ENCODE measurements at places on chromosomes 6 and 20. TPM values are rescaled to one million over a fixed set of nuclear protein-coding genes. Genes with fewer than 3 reads are reported as not detected.

DNA sequence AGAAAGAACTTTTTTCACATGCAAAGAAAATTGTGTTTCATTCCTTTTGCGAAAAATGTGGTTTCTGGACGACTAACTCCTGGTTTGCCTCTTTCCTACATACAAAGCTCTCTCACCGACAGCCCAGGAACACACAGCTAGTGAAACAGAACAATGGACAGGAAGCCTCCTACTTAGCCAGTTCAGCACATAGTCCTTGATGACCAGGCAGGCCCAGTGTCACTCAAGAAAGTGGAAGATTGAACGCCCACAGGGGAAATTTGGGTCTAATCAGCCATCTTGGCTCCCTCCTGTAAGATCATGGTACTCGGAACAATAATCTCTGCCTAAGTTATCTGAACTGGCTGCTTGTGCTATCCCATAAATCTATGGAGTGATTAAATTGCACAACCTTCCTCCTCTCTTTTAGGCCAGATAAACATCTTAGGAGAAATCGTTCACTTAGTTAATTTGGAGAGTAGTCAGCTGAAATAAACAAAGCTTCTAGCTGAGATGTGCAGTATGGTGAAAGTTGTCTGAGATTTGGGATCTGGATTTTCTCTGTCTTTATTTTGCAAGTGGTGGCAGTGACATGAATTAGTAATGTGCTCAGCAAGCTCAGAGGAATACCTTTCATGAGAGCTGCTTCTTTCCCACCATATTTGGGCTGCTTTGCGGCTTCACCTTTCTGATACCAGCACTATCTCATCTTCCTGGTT lies 147.0 kb downstream of the MTFR2 start:
- DNase-seq: no peak

- no peak for DNase-seq
These were observed 10.7 kb downstream of the MSH5 start for GRCh38 chr6:31750411-31751022.

DNA sequence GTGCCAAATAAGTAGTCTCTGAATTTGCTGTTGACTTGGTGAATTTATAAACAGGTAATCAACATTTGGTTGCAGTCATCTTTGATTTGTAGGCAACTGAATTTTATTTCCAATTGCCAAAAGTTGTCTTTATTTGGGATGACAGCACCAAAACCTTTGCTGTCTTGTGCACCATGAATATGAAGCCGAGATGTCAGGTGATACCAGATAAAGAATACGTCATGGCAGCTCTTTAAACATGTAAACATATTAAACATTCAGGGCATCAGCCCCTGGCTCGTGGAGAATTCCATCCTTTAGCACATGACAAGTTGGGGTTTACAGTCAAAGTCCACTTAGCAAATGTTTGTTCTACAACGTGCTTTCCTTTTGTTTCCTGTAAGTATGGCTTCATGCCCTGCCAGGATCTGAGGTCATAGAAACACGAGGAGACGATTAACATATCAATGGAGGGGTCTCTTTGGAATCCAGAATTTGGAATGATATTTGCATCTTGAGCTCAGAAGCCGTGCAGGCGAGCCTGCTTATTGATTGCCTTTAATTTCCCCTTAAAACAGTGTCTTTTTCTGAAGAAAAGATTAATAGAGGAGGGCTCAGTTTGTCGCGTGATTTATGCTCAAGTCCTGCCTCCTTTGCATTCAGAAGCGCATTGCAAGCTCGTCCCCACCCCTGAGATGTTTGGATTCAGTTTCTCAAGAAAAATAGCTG lies 170.2 kb upstream of the ZNF217 start:
- DNase-seq: no peak

- DNase-seq: no peak
These were observed 23.8 kb downstream of the PYGB start for GRCh38 chr20:25271486-25272222.

Gene ARMH2
- total RNA-seq: 1.2 TPM

Measured in activated CD4-positive, alpha-beta memory T cell treated with anti-CD3 and anti-CD28 coated beads, Interleukin-2, amount 10 ng/mL, durations not matched to agents 7 days and 5 days (primary cell).